ENCODE measurements at places on chromosomes 4 and X.

- DNase-seq: no peak
Measured at GRCh38 chr4:154506253-154506652, 14.7 kb upstream of the DCHS2 start.

DNA sequence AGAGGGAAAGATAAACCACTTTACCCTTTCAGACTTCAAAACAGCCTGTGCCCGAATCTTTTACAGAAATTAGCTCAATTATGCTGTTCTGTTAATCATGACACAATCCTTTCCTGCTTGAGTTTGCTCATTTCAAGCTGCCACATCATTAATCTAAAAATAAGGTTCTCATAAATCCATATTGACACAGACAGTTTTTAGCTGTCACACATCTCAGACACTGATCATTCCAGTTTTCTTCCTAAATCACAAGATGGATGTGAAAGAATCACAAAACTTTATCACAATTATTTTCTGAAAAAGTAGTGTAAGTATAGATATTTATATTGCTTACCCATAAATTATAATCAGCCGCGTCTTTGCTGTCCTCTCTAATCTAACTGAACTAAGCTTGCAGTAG is 27.9 kb upstream of the AMELX start:
- no peak for DNase-seq

GRCh38 chrX:9532349-9532748 is 67.5 kb downstream of the TBL1X start:
- no peak for DNase-seq

DNA sequence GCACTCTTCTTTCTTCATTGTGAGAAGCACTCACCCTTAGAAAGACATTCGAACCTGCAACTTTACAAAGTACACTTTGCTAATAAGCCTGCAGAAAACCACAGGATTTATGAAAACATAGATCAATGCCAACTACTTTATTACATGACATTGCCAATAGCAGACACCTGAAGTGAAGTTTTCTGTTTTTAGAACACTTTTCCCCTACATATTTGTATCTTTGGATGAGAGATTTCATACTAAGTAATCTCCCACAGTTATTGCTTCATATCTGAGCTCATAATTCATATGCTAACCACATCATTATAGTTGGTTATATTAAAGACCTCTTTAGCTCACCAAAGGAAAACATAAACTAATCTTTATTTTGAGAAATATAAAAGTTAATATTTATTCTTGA is 276.5 kb upstream of the CTSO start:
- no peak for DNase-seq

- no peak for DNase-seq
Measured at GRCh38 chrX:46695491-46695890, 63.4 kb downstream of the SLC9A7 start.

- DNase-seq: no peak
Measured at GRCh38 chrX:24146283-24146949, 3.1 kb upstream of the ZFX start.

GRCh38 chr4:78584863-78585547 is 33.4 kb downstream of the ANXA3 start:
- no peak for DNase-seq

GRCh38 chrX:40411340-40412111 is 169.2 kb upstream of the ATP6AP2 start:
- peak; percentile 32 for DNase-seq

- no peak for DNase-seq
Measured at GRCh38 chrX:44735498-44735897, 108.3 kb upstream of the DUSP21 start.
